ENCODE measurements at places on chromosomes 4 and X.

GRCh38 chr4:89049853-89050252 is 7.1 kb downstream of the FAM13A start:
- no peak for DNase-seq

GRCh38 chrX:29233592-29234183 is 646.4 kb downstream of the IL1RAPL1 start:
- no peak for DNase-seq

DNA sequence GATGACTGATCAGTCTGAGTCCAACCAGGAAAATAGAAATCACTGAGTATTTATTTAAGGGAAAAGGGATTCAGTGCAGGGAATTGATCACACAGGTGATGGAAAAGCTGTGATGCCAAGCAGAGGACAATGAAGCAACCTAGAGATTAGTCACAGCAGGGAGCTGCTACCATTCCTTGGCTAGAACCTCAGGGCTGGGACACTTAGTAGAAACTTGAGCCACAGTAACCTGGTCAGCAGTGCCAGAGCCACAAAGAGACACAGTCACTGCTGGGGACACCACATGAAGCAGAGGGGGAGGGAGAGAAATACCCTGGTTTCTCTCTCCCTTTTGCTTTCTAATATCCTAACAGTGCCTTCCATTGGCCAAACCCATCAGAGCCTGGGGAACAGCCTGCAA is 38.7 kb downstream of the RTL9 start:
- DNase-seq, result no peak

DNA sequence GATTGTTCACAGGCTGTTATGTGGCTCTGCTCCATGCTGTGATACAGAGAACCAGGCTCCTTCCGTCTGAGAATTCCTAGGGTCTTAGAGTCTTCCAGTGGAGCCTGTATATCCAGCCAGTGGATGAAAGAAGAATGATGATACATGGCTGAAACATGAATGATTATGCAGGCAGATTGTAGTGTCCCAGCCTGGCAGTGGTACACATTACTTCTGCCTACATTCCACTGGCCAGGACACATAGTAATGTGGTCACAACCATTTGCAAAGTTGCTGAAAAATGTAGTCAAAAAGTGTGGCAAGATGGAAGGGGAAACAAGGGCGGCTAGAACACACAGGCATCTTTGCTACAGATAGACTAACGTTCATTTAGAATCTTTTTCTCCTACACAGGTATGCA is 4.5 kb upstream of the GBA3 start:
- DNase-seq, result no peak

GRCh38 chrX:38233891-38234667 is 13.4 kb upstream of the SRPX start:
- no peak for DNase-seq

DNA sequence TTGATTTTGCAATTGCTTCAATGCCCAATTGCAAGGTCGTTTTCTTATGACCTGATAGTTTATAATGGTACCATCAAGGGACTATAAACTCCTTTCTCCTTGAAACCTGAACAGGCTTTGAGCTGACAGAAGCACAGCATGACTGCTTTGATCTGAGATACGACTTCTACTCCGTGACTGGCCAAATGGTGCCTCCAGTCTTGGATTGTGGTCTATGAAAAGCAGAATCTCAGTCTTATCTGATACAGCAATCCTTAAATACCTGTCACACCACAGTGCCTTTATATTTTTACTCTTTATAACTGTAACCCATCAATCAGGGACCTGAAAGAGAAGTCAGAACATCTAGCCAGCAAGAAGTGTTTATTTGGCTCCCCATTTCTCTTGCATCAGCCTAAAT is 93.1 kb downstream of the DOCK11 start:
- DNase-seq, result no peak

GRCh38 chr4:69888336-69888735 is 28.4 kb upstream of the SULT1E1 start:
- DNase-seq, result no peak

- DNase-seq, result no peak
Observed at GRCh38 chr4:99435154-99435553, at the start of gene ADH7. TSS of gene ADH7 (minus strand) at chr4:99435342. CDS start at chr4:99435233, 109 bp downstream.

GRCh38 chr4:17957688-17958087 is 63.9 kb downstream of the LCORL start:
- DNase-seq, result no peak

- DNase-seq, result no peak
Observed at GRCh38 chrX:118978451-118978850, 4.0 kb downstream of the LONRF3 start.

DNA sequence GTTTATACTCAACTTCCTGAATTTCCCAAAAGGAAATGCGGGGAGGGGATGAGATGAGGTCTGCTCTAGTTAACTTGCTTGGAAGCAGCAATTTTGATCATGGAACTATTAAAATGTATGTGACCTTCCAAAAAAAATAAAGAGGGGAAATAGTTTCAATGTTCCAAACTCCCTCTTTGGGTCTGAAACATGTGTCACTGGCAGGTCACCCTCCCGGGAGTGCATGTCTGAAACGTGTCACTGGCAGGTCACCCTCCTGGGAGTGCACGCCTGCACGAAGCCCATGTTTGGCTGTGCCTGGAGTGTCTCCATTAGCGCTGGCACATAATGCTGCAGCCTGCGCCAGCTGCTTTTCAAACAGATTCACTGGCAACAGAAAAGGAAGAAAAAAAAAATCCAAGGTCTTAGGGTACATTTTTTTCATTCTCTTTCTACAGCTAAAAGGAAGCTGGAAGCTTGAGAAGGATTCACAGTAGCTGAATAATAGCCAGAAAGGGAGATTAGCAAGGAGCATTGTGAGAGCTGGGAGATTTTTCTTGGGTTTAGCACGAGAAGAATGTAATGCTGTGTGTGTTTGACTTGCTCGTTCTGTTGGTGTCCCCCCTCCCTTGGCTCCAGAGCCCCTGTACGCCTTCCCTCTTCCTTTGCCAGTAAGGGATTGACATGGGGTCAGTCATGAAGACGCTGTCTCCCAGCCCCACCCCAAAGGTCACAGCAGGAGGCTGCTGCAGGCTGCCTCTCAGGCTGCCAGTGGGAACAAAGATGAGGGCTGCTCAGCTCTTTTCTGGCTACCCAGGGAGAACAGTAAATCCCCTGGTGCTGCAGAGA is 39.2 kb upstream of the TLR3 start:
- DNase-seq, result no peak

- DNase-seq, result no peak
Observed at GRCh38 chr4:150367326-150367725, 214.6 kb upstream of the MAB21L2 start.

GRCh38 chr4:173432430-173432829 is 33.5 kb upstream of the SCRG1 start:
- DNase-seq, result no peak

- DNase-seq, result no peak
Observed at GRCh38 chrX:43002526-43003203, 224.7 kb upstream of the PPP1R2C start.

- no peak for DNase-seq
Observed at GRCh38 chr4:10273030-10273429, 156.4 kb upstream of the WDR1 start.

GRCh38 chr4:74583757-74584156 is 138.8 kb downstream of the AREG start:
- DNase-seq, result no peak

DNA sequence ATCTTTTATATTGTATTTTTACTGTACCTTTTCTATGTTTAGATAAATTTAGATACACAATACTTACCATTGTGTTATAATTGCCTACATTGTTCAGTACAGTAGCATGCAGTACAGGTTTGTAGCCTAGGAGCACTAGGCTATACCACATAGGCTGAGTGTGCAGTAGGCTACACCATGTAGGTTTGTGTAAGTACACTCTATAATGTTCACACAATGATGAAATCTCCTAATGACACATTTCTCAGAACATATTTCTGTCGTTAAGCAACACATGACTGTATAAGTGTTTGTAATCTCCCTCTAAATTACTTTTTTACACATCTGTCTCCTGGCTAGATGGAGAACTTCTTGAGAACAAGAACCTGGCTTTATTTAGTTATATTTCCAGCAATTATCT is 40.3 kb downstream of the UCHL1 start:
- DNase-seq, result no peak

- no peak for DNase-seq
Observed at GRCh38 chrX:13652287-13652793, 601 bp upstream of the TCEANC start.

DNA sequence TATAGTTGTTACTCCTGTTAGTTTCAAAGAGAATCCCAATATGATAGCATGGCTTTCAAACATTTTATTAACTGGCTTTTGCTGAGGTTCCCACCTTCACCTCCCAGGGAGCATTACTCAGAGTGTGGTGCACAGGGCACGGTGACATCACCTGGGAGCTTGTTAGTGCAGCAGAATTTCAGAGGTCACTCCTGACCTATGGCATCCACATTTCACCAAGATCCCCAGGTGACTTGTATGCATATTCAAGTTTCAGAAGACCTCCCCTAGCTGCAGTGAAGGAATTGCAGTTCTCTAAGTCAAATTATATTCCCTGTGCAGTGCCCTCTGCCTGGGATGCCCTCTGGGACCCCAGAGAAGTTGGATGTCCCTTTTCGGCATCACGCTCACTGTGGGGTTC is 29.7 kb upstream of the LNX1 start:
- no peak for DNase-seq

DNA sequence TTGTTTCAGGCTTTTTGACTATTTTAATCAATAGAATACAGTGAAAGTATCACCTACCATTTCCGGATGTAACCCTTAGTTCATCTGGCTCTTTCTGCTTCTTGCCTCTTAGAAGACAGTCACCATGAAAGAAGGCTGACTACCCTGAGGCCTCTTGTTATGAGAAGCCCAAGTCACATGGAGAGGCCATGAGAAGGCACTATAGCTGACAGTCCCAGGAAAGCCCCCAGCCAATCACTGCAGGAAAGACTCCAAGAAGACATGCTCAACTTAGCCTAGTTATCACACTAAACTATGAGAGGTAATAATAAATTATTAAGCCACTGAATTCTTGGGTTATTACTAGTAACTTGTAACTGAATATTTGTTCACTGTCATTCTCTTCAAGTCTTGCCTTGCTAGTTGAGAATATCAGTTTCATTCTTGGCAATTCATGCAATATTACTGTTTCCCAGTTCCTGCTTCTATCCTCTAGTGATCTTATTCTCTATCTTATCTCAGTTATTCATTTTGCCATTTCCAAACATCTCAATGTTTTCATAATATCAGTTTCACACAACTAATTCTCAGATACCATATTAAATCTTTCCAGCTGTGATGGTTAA is 57.1 kb upstream of the GUCY1A1 start:
- DNase-seq, result no peak

GRCh38 chrX:109863811-109864210 is 130.8 kb upstream of the ACSL4 start:
- DNase-seq, result no peak

- no peak for DNase-seq
Observed at GRCh38 chr4:11072463-11072862, 356.2 kb downstream of the HS3ST1 start.

- no peak for DNase-seq
Observed at GRCh38 chr4:56972389-56972788, 5.0 kb downstream of the NOA1 start.

DNA sequence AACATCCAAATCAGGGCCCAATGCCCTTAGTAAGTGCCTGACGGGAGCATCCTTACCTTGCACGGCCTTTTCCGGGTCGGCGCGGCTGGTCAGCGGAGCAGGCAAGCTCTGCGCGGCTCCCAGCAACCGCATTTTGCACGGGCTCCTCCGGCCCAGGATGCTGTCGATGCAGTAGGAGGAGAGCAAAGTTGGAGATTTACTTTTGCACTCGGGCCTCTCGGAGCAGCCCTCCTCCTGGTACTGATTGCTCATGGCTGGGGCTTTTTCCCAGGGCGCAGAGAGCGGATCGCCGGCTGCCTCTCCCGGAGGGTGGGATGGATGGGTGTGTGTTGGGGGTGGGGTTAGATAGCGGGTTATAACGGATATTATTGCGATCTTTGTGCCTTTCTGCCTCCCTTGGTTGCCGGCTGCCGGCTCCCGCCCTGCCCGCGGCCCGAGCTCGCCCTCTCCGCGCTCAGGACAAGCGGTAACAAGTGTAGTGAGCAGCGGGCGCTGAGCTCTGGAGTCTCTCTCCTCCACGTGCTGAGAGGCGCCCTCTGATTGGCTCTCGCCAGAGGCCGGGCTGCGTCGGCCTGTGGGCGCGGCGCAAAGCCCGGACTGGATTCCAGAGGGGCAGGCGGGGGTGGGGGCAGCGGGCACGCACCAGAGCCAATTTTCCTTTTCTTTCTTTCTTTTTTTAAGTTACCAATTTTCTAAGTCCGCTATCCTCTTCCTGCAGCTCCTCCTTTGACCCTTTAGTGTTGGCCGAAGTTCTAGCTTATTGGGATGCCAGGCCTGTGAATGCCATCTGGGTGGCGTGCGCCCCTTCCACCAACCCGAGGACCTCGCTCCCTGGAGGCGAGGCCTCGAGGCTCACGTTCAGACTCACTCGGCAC is at the start of gene ARX:
Gene ARX, minus strand, starts transcription at position 480 of the 875 bp plus-strand sequence. Its CDS starts 228 bp downstream, at position 252.
- DNase-seq, result no peak

GRCh38 chrX:111167334-111167733 is 71.3 kb downstream of the PAK3 start:
- DNase-seq, result no peak

GRCh38 chr4:149264093-149264733 is 551.4 kb downstream of the IQCM start:
- DNase-seq, result peak; percentile 1

- DNase-seq, result no peak
Observed at GRCh38 chr4:26856906-26857277, 3.7 kb upstream of the STIM2 start.

GRCh38 chr4:128793859-128794672 is 15.4 kb upstream of the JADE1 start:
- no peak for DNase-seq

DNA sequence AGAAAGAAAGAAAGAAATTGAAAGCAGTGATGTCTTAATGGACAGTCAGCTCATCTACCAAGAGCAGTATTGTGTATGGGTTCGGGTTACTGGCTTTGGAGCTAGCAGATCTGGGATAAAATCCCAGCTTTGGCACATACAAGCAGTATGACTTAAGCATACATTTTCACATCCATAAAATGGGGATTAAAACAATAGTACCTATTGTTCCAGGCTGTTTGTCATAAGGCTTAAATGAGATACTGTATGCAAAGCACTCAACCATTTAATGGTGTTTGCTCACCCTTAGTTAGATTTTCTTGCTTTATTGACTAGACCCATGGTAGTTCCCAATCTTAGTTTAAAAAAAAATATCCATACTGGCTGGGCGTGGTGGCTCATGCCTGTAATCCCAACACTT is 7.8 kb upstream of the TMEM164 start:
- no peak for DNase-seq

DNA sequence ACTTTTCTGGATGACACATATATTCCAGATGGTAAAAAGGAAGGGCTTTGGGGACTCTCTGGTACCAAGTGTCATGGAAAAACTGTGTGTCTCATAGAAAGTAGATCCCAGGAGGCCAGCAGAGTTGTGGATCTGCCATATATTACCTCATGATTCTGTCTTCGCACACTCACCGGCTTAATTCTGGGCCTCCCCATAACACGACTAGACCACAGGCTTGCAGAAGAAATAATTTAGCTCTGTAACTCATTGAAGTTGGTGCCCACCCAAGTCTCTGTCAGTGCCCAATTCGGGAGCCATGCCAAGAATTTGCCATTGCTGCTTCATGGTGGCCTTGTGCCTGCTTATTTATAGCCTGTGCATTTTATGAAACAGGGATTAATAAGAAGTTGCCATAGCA is 104.5 kb downstream of the AR start:
- DNase-seq, result no peak

- no peak for DNase-seq
Observed at GRCh38 chr4:121007660-121008059, 64.7 kb downstream of the NDNF start.

- no peak for DNase-seq
Observed at GRCh38 chr4:87580057-87580456, 28.3 kb upstream of the DSPP start.
